ENCODE measurements at places on chromosomes 2 and 18.

GRCh38 chr2:199810422-199811171, 40.4 kb downstream of the FTCDNL1 start:
- no peak for DNase-seq

DNA sequence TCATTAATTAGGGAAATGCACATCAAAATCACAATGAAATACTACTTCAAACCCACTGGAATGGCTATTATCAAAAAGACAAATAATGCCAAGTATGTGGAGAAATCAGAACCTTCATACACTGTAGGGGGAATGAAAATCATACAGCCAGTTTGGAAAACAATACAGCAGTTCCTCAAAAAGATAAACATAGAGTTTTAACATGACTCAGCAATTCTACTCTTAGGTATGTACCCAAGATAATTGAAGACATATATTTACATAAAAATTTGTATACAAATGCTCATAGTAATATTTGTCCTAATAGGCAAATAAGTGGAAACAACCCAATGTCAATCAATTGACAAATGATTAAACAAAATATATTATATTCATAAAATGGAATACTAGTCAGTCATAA, 45.4 kb upstream of the SATB2 start:
- no peak for DNase-seq

GRCh38 chr2:143133783-143134182, 4.6 kb downstream of the ARHGAP15 start:
- no peak for DNase-seq

- no peak for DNase-seq
Measured at GRCh38 chr2:61162721-61163120, 733 bp downstream of the C2orf74 start.

- no peak for DNase-seq
Measured at GRCh38 chr2:120469426-120469825, 123.5 kb downstream of the INHBB start.

GRCh38 chr18:27772081-27772480, 404.8 kb downstream of the CDH2 start:
- DNase-seq, result no peak

DNA sequence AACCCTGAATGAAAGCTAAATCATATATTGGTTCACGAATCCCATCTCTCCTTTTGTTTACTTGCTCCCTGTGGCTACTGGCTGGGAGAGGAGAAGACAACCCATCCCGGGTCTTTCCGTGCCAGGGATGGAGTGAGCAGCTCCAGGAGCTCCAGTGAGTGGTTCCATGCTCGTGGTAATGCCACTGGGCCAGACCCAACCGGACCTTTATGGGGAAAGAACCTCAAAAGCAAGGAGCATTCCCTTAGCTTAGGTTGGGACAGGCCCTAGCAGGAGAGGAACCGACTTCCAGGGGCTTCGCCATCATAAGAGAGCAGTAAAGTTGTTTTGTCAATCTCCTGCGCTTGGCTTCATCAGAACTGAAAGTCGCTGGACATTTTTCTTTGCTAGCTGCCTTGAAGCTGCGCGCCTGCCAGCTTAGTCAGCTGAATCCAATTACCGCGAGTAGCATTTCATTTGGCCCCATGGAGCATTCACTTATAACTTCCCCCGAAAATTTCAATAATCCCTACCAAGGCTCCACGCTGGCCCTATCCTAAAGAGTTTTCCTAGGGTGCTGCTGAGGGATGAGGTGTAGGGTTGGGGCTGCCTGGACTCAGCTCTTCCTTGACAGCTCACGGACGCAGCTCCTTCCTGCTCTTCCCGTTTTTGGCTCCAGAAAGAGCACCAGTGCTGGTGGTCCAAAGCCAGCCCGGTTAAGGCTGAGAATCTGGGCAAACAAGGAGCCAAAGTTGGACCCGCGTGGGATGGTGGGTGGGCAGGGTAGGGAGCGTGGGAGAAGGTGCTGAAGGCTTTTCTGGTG, 4.9 kb downstream of the HOXD3 start:
- no peak for DNase-seq

- DNase-seq, result no peak
Measured at GRCh38 chr2:16166327-16166981, 226.1 kb downstream of the MYCN start.

DNA sequence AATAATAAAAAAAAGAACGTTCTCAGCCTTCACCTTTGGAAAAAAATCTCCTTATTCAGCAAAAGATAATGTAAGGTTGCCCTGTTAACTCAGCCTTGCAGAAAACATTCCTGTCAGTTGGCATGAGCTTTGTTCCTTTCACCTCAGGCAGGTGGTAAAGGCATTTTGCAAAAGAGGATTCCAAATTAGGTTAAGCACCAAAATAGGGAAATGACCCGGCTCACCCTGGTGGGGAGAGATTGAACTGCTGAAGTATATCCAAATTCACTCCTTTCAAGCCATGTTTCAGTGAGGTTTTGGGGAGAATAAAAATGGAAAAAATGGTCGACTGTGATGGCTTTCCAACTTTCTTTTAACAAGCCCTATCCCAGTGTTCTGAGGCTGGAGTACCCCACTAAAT, 1988.8 kb upstream of the PIK3C3 start:
- no peak for DNase-seq

DNA sequence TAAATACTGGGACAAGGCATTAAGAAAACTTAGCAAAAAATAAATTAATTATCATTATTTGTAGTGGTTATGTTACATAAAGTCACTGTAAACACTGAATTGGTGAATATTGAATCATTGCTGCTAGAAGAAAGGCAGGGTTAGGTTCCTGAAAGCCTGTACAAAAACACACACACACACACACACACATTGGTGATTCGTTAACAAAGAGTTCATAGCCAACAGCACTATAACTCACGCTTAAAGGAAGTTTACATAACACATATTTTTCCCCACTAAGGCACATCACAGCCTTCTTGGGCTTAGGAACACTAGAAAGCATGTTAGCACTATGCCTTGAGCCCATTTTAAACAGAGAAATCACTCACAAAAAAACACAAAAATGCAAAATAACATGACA, 690.0 kb upstream of the PIK3C3 start:
- no peak for DNase-seq

DNA sequence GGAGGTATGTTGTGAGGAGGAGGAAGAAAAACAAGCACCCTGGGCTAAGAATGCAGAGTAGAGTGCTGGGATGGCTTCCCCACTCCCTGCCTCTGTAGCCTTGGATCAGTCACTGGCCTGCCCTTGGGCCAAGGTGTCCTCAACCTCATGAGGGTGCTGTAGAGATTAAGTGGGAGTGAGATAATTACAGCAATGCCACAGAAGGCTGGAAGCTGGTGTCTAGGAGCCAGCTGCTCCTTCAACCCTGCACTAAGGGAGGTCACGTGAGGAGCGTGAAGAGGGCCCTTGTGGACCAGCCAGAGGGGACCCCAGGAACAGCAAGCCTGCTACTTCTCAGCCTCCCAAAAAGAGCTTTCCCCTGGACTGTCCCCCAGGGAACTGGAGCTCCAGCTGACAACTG, 95.2 kb downstream of the TTC32 start:
- no peak for DNase-seq

- no peak for DNase-seq
Measured at GRCh38 chr2:23137166-23137565, 247.8 kb upstream of the KLHL29 start.

GRCh38 chr2:11533278-11534070, at the start of gene GREB1:
TSS of gene GREB1 (plus strand) at chr2:11534045. CDS start at chr2:11556615, 22,570 bp downstream.
- no peak for DNase-seq

DNA sequence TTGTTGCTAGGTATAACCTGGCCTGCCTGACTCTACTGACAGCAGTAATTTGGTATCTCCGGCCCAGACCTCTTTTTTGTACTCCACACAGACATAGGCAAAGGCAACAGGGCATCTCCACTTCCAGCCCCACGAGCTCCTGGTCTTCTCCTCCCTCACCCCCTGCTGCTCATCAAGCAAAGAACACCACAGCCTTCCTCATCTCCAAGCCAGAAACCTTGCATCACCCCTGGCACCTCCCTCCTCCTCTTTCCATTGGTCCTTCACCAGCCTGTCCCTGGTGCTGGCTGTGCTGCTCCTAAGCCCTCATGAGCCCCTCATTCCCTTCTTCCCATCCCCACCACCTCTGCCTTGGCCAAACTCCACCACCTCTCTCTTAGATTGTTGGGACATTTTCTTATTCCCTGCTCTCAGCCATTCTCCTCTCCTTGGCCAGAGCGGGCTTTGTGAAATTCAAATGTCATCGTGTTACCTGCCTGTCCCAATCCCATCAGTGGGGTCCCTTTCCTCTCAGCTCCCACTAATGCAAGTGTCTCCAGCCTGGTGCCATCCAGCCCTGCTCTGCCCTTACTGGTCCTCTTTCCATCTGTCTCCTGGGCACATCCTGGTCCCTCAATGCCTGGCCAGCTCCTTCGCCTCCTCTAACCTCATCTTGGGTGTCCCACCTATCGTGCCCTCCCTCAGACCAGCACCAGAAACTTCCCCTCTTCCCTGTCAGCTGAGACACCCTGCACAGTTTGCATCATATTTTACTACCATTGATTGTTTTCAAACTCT, 77.4 kb downstream of the INHBB start:
- no peak for DNase-seq

GRCh38 chr2:183866666-183867065, 731.7 kb upstream of the ZNF804A start:
- no peak for DNase-seq

DNA sequence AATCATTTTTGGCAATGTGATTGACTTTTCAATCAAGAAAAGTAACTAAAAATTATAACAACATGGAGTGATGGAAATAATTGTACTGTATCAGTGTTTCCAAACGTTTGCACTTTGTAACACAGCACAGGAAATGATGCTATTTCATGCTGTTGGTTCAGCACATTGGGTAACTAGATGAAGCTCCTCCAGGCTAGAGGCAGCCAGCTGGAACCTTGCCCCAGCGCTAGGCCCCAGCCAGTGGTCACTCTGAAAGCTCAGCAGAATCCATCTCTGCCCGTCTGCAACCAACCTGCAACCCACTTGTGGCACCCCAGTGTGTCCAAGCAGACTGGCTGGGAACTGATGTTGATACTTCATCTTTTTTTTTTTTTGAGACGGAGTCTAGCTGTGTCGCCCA, 15.3 kb downstream of the UNC50 start:
- no peak for DNase-seq

DNA sequence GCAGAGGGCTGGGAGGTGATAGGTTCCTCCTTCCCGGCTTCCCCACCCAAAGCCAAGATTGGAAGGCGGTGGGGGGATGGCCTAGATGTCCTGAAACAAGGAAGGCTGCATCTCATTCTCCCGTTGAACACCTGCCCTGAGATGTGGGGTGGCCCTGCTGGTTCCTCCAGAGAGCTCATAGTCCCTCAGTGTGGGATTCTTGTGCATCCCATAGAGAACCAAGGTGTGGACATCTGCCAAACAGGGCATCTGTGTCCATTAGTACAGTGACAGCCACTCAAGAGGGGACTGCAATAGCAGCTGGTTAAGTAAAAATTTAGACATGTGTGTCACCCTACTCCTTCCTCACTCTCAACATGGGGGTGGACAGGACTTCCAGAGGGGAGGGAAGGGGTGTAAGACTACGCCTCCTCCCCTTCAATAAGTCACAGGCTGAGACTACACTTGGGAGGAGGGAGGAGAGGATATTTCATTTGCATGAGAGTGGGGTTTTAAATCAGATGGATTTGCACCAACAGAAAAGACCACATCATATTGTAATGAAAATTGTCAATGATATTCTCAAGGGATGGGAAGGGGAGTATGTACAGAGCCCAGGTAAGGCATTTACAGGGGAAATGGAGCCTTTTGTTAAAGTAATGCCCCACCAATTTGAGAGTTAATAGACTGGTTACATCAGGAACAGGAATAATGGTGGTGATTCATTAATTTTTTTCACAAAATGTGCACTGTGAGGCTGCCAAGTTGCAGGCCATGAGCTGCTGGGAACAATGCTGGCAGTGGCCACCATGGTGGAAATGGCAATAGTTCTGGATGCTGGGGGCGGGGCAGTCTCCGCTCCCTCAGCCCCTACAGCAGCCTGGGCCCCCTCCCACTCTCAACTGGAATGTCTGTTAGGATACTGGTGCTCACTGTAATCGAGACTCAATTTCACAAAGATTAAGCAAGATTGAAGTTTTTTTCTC, 80.6 kb downstream of the TEX51 start:
- no peak for DNase-seq

GRCh38 chr2:31710121-31710520, 129.4 kb upstream of the SRD5A2 start:
- no peak for DNase-seq

- DNase-seq, result no peak
Measured at GRCh38 chr2:26162963-26163362, 9.9 kb upstream of the GAREM2 start.

GRCh38 chr2:27261241-27261925, 1.5 kb downstream of the SLC30A3 start:
- no peak for DNase-seq

DNA sequence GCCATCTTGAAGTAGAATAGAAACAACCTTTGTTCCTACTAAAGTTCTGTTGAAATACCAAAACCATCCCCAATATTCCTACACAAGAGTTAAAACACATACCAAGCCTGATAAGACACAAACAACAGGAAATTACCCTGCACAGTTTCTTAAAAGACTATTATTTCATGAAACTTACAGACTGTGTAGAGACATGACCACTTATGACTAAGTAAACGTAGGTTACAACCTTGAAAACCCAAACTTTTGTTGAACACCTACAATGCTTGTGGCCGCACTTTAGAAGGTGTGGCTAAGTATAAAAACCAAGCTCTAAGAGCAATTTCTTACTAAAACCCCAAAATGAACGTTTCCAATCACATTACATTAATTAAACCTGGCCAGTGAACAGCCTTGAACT, 2.0 kb downstream of the SMAD2 start:
- no peak for DNase-seq

- no peak for DNase-seq
Measured at GRCh38 chr2:141063406-141063805, 1067.4 kb downstream of the LRP1B start.

- no peak for DNase-seq
Measured at GRCh38 chr18:12904012-12904516, 20.0 kb upstream of the PTPN2 start.

DNA sequence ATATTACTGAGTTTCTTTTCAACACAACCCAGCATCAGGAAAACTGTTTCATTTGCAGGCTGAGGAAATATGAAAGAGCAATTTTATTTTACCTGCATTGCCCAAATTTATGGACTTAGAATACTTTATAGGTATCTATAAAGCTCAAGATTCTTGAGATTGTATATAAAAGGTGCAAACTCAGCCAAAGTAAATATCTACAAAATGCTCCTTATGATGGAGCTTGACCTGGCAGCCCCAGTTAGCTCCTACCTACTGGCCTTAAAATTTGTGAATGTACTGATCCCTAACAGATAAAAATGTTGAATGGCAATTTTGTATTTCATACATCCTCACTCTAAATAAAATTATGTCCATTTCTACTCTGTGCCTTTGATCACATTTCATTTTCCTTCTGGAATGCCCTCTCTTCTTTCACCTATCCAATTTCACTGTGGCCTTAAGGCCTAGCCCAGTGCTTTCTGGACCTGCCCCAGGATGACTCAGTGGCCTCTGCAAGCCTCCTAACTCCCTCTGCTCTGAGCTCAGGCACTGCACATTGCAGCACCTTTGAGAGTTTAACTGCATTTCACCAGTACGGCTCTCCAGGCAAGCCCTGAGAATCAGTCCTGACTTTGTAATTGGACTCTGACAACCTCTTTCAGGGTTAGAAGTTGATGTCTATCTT, 125.9 kb downstream of the ANTXR1 start:
- no peak for DNase-seq

GRCh38 chr2:207103132-207103531, 62.6 kb downstream of the KLF7 start:
- DNase-seq, result no peak
